ENCODE measurements at places on chromosomes 5 and 9.

- DNase-seq: no peak
Measured at GRCh38 chr5:140220032-140220697, 45.2 kb downstream of the CYSTM1 start.

GRCh38 chr9:99513441-99514112 lies 291.5 kb downstream of the SEC61B start:
- DNase-seq: no peak

- no peak for DNase-seq
Measured at GRCh38 chr9:121770415-121771273, 119.2 kb downstream of the DAB2IP start.

DNA sequence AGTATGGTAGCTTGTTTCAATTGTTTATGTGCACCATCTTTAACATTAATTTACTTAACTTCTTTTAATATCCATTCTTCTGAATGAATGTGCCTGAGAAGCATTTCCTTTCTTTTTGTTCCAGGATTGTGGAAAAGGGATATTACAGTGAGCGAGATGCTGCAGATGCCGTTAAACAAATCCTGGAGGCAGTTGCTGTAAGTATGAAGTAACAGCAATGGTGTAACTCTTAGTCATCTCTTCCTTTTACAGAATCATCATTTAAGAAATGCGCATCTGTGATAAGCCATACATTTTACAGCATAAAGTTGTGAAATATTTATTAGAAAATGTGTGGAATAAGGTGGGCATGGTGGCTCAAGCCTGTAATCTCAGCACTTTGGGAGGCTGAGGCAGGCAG lies 117.7 kb downstream of the STARD4 start:
- DNase-seq: no peak

Measured in effector CD4-positive, alpha-beta T cell (primary cell).